Fibroblast of pulmonary artery (primary cell): ENCODE measurements at places on chromosomes 13 and 19.
A peak's percentile ranks its signal among the peaks of the same experiment; 100 is the strongest.

DNA sequence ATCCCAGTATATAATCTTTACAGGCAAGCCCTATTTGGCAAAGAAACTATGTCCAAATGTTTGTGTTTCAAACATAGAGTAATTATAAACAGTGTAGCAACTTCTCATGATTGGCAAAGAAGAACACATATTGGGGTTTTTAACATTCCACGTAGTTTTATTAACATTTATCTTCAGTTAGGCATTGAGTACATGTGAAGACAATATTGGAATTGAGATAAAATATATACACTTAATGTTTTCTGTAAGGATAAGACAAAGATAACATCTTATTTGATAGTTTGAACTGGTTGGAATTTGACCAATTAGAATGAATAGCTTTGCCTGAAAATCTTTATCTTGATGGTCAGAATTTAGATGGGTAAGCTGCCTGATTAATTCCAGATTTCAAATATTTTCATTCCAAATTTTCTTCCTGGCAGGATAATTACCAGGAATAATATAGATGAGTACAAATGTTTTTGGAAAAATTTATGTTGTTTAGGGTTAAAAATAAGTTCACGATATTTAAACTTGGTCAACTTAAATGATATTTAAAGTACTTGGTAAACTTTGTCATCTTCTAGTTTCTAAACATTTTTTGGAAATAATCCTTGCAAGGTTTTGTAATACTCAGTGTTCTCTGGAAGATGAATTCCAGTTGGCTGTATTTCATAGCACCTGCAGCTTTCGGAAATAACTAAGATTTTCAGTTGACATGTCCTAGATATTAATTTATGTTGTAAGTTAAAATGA lies 536.5 kb upstream of the SPRY2 start:
- DNase-seq: no peak

DNA sequence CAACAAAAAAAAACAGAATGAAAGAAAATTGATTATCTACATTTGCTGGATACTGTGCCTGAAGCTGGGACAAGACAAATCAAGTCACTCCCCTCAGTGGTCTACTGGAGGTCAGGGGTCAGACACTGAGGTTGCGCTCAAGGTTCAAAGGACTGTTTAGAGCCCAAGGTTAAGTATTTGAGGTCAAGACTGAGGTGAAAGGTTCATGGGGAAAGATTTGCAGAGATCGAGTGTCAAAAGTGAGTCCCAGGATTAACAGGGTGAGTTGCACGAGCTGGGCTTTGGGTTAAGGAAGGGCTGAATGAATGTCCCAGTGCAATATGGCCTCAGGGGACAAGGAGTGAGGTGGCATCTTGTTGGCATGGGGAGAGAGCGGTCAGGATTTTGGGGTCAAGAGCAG lies 3.4 kb upstream of the TOMM40 start:
- no peak for DNase-seq

- DNase-seq: no peak
These were observed 2.0 kb upstream of the CEBPA start for GRCh38 chr19:33304371-33304759.

DNA sequence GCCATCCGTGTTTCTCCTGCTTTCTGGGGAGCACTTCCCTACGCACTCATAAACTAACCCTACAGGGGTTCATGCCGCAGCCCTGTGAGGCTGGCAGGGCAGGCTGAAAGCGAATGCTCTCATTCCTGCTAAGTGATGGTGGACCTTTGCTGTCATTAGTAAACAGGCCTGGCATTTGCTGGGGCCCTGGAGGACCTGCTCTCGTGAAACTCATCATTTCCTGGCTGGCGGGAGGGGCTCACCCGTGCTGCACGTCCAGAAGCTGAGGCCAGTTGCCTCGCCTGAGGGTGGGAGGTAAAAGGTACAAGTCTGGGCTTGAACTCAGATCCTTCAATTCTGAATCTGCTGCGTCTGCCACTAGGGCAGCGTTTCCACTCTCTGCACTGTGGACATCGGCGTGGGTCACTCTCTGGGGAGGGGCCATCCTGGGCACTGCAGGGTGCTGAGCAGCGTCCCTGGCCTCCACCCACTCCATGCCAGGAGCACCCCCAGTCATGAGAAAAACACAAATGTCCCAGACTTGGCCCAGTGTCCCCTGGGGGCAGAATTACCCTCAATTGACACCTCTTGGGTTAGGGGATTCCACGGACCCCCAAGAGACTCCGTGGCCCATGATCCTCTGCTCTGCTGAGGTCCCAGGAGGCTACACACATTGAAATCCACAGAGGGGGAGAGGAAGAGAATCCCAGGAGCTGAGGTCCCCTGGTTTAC lies 7.0 kb downstream of the MOB3A start:
- peak; percentile 24 for DNase-seq

DNA sequence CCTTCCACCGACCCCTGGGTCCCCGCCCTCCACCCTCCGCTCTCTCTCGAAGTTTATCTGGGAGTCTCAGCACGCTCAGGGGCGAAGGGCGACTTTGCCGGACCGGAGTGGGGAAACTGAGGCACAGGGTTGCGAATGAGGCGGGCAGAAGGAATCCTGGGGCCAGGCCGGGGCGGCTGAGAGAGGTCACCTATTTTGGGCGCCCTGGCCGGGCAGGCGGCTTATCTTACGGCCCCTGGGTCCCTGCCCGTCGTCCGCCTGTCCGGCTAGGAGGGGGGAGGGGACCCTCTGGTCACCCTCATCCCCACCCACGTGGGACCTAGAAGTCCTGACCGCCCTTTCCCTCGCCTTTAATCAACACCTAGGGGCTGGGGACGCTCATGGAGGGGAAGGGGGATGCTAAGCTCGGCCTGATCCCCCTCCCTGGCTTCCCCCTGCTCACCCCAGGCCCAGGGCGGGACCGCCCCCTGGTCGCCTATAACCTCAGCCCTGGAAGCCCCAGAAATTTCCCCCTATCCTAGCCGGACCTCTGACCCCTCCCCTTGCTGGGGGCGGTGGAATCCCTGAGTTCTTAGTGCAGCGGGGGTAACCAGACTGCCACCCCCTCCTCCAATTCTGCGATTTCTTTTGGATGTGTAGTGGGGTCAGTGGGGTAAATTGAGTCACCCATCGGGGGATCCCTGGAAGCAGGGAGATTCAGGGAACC lies 556 bp downstream of the TRIP10 start:
- no peak for DNase-seq

DNA sequence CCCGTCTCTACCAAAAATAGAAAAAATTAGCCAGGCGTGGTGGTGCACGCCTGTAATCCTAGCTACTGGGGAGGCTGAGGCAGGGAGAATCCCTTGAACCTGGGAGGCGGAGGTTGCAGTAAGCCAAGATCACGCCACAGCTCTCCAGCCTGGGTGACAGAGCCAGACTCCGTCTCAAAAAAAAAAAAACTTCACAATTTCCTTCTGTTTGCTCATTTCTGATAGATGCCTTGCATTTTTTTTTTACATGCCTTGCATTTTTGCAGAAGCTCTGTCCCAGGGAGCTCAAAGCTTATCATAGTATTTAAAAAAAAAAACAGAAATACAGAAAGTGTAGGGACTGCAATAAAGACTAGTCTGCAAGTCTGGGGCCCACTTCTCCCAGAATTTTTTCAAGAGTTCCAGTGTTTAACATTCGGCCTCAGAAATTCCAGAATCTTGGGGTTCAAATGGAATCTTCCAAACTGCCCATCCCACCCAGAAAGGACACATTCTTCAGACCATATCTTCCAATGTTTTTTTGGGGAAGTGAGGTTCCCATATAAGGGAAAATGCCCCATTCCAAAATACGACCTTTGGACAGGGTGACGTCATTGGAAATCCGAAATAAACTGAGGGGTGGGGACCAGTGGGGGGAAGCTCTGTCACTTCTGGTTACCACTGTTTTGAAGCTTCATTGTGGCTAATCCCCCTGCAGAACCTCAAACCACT lies 17.2 kb upstream of the RAB8A start:
- DNase-seq: no peak

- no peak for DNase-seq
These were observed 5.7 kb upstream of the TEX26 start for GRCh38 chr13:30926781-30927180.

GRCh38 chr13:75251188-75251587 lies 230.8 kb downstream of the TBC1D4 start:
- DNase-seq: peak; percentile 53

- DNase-seq: no peak
These were observed 35.5 kb downstream of the SIPA1L3 start for GRCh38 chr19:37942516-37942902.
